Activated T-cell treated with anti-CD3 and anti-CD28 coated beads, Interleukin-2, amount 50 U/mL, for 48 hours (primary cell): ENCODE measurements at places on chromosomes 11 and 22.

- no peak for DNase-seq
Observed at GRCh38 chr22:47270463-47271135, 508.1 kb downstream of the TBC1D22A start.

- no peak for DNase-seq
Observed at GRCh38 chr11:16261836-16262644, 94.3 kb downstream of the SOX6 start.

DNA sequence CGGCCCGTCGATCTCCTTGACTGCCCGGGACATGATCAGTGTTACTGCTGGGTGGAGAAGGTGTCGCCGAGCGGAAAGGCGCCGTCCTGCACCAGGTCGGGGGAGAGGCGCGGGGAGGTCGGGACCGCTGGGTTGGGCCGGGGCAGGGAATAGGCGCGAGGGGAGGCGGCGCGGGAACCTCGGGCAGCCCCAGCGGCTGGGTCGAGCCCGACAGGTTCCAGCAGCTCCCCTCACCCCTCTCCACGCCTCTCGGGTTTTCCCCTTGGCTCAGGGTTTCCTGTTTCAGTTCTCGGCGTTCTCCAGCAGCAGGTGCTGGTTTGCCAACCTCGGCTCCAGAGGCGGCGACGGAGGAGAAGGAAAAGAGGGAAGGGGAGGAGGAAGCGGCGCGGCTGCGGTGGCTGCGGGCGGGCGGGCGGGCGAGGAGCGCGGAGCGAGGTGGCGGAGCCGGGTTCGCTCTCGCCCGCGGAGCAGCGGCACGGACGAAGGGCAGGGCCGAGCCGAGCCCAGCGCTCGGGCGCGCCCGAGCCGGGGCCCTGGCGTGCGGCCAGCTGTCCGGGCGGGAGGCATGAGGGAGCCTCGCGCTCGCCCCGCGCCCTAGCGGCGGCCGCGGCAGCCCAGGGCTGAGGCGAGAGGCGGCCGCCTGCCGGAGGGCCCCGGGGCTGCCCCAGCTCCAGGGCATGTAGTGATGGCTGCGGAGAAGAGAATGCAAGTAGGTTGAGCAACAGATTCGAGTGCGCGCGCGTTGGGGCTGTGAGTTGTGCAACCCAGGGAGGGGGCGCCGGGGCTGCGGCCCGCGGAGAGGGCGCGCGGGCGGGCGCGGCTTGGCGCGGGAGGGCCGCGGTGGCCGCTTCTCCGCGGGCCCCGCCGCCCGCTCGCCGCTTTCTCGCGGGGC is at the start of gene ZC3H12C:
Gene ZC3H12C (plus strand): TSS at position 878 of the 892 bp plus-strand sequence. CDS start 20 bp downstream, outside the sequence.
- DNase-seq = peak; percentile 72

DNA sequence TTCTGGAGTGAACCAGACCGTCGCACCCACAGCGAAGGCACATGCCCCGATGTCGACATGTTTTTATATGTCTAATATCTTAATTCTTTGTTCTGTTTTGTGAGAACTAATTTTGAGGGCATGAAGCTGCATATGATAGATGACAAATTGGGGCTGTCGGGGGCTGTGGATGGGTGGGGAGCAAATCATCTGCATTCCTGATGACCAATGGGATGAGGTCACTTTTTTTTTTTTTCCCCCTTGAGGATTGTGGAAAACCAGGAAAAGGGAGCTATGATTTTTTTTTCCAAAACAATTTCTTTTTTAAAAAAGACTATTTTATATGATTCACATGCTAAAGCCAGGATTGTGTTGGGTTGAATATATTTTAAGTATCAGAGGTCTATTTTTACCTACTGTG is 49.2 kb upstream of the OR4B1 start:
- DNase-seq = no peak

DNA sequence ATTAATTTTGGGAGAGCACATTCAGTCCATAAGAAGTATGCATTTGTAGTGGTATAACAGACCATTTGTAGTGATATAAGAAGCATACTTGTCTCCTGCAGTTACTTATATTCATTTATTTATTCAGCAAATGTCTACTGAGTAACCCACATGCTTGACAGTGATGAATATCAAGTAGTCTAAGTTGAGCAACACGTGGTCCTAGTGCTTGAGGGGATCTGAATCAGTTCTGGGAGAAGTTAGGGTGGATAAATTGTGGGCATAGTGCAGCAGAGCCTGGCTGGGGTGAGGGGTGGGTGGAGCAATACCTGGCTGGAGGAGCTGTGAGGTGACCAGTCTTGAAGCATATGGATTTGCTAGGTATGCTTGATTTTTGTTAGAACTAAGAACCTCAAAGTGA is 24.3 kb downstream of the STX3 start:
- no peak for DNase-seq

- peak; percentile 33 for DNase-seq
Observed at GRCh38 chr11:34653851-34654482, 33.1 kb downstream of the EHF start.

DNA sequence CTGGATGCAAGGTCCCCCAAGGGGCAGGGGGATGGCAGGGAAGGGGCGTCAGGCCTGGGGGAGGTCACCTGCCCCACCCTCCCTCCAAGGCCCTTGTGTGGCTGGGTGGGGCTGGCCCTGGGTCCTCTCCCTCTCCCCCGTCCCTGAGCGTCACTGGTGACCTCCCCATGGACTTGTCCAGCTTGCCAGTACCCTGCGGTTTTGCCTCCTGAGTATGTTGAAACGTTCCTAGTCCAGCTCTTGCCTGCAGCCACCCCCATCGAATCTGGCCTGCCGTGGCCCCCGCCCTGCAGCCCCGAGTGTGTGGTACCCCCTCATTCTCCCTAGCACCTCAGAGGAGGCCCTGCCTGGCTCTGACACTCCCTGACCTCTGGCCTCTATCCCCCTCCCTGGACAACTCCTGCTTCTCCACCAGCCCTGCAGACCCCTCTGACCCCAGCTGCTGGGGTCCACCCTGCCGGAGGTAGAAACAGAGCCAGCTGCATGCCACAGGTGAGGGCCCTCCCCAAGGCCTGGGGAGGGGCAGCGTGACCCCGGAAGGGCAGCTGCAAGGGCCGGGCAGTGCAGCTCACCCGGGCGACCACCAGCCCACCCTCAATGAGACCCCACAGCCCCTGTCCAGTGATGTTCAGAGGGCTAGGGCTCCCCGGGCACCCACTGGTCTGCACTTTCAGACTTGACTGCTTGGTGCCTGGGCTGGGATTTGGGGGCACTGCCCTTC is 4.1 kb upstream of the MUC6 start:
- DNase-seq = no peak

GRCh38 chr22:33958741-33959140 is 38.5 kb upstream of the LARGE1 start:
- no peak for DNase-seq

DNA sequence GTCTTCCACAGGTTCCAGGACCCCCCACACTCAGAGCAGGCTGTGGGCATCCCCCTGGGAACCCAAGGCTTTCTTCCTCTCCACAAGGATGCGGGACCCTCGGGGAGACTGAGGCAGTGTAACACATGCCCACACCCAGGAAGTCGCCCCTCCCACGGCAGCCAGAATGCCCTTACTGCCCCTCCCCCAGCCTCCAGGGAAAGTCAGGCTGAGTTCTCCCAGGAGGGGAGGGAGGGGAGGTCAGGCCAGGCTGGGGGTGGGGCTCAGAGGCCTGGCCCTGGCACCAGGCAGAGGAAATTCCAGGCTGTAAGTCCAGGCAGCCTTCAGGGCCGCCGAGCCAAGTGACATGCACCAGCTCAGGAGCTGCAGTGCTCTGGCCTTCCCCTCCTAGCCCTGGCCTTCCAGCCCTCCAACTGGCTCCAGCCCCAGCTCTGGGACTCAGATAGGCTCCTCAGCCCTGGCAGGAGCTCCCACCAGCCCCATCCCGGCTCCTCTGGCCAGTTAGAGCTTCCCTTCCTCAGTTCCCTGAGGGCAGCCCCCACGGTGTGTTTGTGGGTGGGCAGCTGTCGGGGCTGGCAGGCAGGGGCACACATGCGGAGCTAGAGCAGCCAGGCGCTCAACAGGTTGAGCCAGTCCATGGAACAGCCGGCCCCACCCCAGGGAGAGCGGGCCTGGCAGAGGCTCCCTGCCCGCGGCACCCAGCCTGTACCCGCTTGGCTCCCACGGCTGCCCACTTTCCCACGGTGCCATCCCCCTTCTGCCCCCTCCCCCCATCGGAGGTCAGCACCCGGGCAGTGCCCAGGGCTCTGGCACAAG is 3.6 kb downstream of the BCL9L start:
- DNase-seq = no peak

- no peak for DNase-seq
Observed at GRCh38 chr11:84524422-84525051, 1102.6 kb downstream of the DLG2 start.

- DNase-seq = no peak
Observed at GRCh38 chr11:59963733-59964132, at the start of gene OOSP4A. OOSP4A (plus strand) TSS chr11:59964033; CDS start chr11:59964033, 0 bp downstream.

GRCh38 chr22:30435674-30436126 is 10.1 kb downstream of the MTFP1 start:
- peak; percentile 77 for DNase-seq

- no peak for DNase-seq
Observed at GRCh38 chr22:41092847-41093411, 537 bp downstream of the EP300 start.
